ENCODE measurements at places on chromosomes 12 and 14. TPM values are rescaled to one million over a fixed set of nuclear protein-coding genes. Genes with fewer than 3 reads are reported as not detected.

Gene GNB3
- not detected for polyA plus RNA-seq

Gene SYNDIG1L
- 0.09 TPM for polyA plus RNA-seq

Gene NANOG
- not detected for polyA plus RNA-seq

Gene PZP
- polyA plus RNA-seq = not detected

Gene IL23A
- polyA plus RNA-seq = 4.1 TPM

Gene NYNRIN
- 0.18 TPM for polyA plus RNA-seq

Gene PDZRN4
- polyA plus RNA-seq = not detected

Gene OS9
- polyA plus RNA-seq = 128 TPM

Gene ESR2
- polyA plus RNA-seq = not detected

Gene CLEC4C
- polyA plus RNA-seq = not detected

Gene KLHL33
- 0.03 TPM for polyA plus RNA-seq

Gene VTI1B
- polyA plus RNA-seq = 16.9 TPM

Gene EML5
- not detected for polyA plus RNA-seq

Gene GYS2
- polyA plus RNA-seq = not detected

Gene TAS2R50
- polyA plus RNA-seq = not detected

Gene HOXC12
- polyA plus RNA-seq = not detected

Gene NT5DC3
- 0.27 TPM for polyA plus RNA-seq

Gene LHX5
- polyA plus RNA-seq = not detected

Gene PPP1R36
- 0.38 TPM for polyA plus RNA-seq

Gene AQP6
- polyA plus RNA-seq = not detected

Gene DPF3
- not detected for polyA plus RNA-seq

Gene KRT6C
- not detected for polyA plus RNA-seq

Gene TAS2R30
- not detected for polyA plus RNA-seq

Gene GARIN6
- polyA plus RNA-seq = not detected

Gene LMO3
- polyA plus RNA-seq = not detected

Gene ST8SIA1
- polyA plus RNA-seq = not detected
